ENCODE measurements at places on chromosomes 7 and 10. TPM values are rescaled to one million over a fixed set of nuclear protein-coding genes. Genes with fewer than 3 reads are reported as not detected.

DNA sequence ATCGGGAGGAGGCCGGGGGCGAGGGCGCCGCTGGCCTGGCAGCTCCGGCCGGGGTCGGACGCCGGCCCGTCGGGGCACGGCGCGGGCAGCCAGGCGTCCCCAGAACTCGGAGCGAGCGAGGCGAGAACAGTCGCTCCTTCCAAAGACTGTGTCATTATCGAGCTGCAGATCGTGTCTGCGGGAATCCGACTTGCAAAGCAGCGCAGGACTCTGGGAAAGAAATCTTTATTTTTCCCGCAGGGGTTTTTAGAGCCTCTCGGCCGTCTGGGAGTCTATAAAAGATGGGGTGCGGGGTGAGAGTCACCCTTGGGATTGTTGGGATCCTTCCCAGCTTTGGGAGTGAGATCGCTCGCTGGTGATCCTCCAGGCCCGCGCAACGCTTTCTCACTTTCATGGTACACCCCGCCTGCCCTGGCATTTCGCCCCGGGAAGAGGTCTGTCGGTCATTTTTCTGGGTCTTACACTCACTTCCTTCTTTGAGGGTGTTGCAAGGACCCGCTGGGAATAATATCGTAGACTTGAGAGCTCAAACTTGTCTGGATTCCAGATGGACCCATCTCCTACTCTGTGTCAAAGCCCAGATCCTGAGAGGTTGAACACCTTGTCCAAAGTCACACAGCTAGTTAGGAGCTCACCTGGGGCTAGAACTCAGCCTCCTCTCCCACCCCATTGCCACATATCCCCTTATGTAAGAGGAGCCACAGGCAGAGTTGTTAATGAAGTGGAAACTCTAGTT is 1.0 kb downstream of the UBTD1 start:
- H3K27ac ChIP-seq, result peak overlapping the region; percentile 27
- DNase-seq, result no peak
- peaks cover 32% of the 10 kb centered on the region for H3K4me1 ChIP-seq
- H3K27me3 ChIP-seq, result peaks cover 29% of the 10 kb centered on the region
- H3K36me3 ChIP-seq, result no peaks in the 10 kb centered on the region

- no peak for DNase-seq
- peak overlapping the region; percentile 8 for H3K4me3 ChIP-seq
- H3K4me1 ChIP-seq, result peaks cover 22% of the 10 kb centered on the region
- peaks cover 60% of the 10 kb centered on the region for H3K36me3 ChIP-seq
- peak overlapping the region; percentile 91 for H3K27ac ChIP-seq
- H3K27me3 ChIP-seq, result no peaks in the 10 kb centered on the region
Observed at GRCh38 chr7:16667355-16667754, 21.4 kb downstream of the BZW2 start.

GRCh38 chr7:123784263-123784662 is 35.5 kb upstream of the WASL start:
- H3K27me3 ChIP-seq, result no peaks in the 10 kb centered on the region
- H3K4me1 ChIP-seq, result no peaks in the 10 kb centered on the region
- H3K27ac ChIP-seq, result no peak overlapping the region
- H3K4me3 ChIP-seq, result no peak overlapping the region
- no peak for DNase-seq

GRCh38 chr7:40220421-40220911 is 85.7 kb downstream of the SUGCT start:
- peaks cover 4% of the 10 kb centered on the region for H3K4me1 ChIP-seq
- H3K4me3 ChIP-seq, result no peak overlapping the region
- no peak overlapping the region for H3K27ac ChIP-seq

DNA sequence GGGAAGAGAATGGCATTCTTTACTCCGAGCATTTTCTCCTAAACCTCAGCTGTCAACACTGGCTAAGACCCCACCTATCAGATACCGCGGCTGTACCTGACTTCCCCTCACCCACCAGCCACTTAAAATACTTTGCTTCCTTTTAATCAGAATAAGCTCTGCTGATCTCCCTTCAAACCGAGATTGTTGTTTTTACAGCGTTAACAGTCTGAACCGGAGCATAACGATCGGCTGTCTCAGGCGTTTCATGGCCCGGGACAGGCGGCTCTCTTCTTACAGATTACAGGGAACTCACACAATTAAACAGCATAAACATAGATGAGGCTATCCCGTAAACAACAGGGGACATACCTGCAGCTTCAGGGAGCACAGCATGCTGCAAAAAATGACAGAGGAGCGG is 174.3 kb upstream of the RNF32 start:
- H3K27me3 ChIP-seq, result peaks cover 15% of the 10 kb centered on the region
- peak overlapping the region; percentile 26 for H3K4me3 ChIP-seq
- H3K4me1 ChIP-seq, result peaks cover 5% of the 10 kb centered on the region

GRCh38 chr7:77802557-77803405 is 4.2 kb downstream of the PHTF2 start:
- peaks cover 20% of the 10 kb centered on the region for H3K36me3 ChIP-seq
- H3K27me3 ChIP-seq, result no peaks in the 10 kb centered on the region
- H3K27ac ChIP-seq, result no peak overlapping the region
- no peak for DNase-seq

DNA sequence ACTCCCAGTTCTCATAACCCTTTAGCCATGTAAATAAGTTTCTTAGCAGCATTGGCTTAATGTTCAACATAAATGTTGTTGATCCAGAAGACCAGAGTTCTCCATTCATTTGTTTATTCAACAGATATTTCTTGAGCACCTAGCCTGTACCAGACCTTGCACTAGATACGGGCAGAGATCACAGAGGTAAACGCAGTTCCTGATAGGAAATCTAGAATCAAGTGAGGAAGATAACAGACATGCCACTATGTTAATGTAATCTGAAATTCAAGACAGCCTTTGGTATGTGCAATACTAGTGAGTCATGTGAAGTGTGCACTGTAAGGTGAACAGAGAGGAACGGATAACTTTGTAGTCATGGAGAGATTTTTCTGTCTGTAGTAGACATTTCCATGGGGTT is 3.0 kb downstream of the BUB3 start:
- peaks cover 47% of the 10 kb centered on the region for H3K36me3 ChIP-seq
- peaks cover 29% of the 10 kb centered on the region for H3K4me1 ChIP-seq
- H3K4me3 ChIP-seq, result no peak overlapping the region
- peaks cover 19% of the 10 kb centered on the region for H3K27me3 ChIP-seq
- no peak for DNase-seq

DNA sequence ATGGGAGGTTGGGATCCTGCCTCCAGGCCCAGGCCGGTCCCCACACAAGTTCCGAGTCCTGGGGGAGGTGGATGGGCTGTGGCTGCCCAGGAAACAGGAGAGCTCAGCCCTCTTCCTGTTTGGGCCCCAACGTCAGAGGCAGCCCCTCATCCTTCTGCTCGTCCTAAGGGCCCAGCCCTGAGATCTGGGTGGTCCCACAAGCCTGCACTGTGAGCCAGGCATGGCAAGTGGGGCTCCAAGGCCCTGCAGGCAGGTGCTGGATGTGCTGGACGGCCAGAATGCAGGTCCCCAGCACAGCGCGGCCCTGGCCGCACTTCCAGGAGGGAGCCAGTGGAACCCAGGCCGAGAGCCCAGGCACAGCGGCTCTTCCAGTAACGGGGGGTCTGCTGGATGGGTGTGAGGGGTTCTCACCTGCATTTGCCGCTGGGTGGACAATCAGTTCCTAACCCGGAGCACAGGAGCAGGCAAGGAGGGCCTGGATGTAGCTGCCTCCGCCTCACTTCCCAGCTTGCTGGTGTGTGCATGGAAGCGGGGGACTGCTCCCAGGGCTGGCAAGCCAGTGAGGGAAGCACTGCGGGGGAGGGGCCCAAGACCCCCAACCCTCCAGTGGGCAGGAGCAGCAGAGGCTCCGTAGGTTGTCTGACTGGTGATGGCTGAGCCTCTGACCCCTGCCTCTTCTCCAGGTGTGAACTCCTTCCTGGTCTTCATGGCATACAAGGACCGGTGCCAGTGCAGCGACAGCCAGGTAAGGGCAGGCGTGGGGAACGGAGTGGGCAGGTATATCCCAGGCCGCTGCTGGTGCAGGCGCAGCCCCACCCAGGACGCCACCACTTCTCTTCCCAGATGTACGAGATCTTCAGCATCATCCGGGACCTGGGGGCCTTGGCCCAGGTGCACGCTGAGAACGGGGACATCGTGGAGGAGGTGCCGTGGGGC is 9.7 kb downstream of the DPYSL4 start:
- H3K27me3 ChIP-seq, result no peaks in the 10 kb centered on the region
- H3K4me3 ChIP-seq, result no peak overlapping the region
- no peak overlapping the region for H3K27ac ChIP-seq
- no peaks in the 10 kb centered on the region for H3K36me3 ChIP-seq
- no peak for DNase-seq

DNA sequence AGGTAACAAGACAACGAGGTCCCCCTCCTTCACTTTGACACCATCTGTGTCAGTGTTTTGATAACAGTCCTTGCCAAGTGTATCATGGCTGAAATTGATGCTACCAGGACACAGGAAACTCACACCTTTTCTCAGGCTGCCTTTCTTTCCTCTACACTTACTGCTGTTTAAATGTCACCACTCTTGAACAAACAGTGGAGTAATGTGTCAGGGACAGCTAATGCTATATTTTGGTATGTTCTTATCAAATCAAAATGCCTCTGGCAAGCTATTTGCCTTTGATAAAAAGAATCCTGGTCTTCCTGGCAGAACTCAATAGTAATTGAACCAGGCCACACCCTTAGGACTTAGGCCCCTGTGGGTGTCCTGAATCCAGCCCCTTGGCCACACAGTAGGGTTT is 692.9 kb downstream of the LRMDA start:
- no peak overlapping the region for H3K27ac ChIP-seq
- H3K27me3 ChIP-seq, result peaks cover 70% of the 10 kb centered on the region
- DNase-seq, result no peak
- H3K36me3 ChIP-seq, result no peaks in the 10 kb centered on the region
- H3K4me1 ChIP-seq, result peaks cover 23% of the 10 kb centered on the region

- H3K36me3 ChIP-seq, result no peaks in the 10 kb centered on the region
- H3K27ac ChIP-seq, result no peak overlapping the region
- no peaks in the 10 kb centered on the region for H3K4me1 ChIP-seq
- H3K4me3 ChIP-seq, result no peak overlapping the region
Observed at GRCh38 chr7:136925556-136925955, 57.1 kb downstream of the CHRM2 start.

DNA sequence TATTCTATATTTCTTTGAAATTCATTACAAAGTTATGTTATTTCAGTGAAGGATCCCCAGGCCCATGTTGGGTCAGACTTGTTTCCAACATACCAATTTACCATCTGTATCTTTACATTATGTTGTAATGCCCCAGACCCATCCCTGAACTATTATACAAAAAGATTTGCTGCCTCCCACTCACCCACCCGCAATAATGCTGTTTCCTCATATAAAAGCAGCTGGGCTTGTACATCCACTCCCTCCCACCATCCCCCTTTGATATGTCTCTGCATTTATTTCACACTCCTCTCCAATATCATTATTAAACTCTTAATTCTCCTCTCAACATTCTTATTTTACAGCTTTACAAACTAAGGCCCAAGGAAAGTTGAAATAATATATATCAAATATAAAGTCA is 153.7 kb downstream of the DOCK4 start:
- peaks cover 27% of the 10 kb centered on the region for H3K4me1 ChIP-seq
- no peak for DNase-seq
- no peaks in the 10 kb centered on the region for H3K36me3 ChIP-seq
- no peak overlapping the region for H3K27ac ChIP-seq
- H3K27me3 ChIP-seq, result no peaks in the 10 kb centered on the region
- H3K4me3 ChIP-seq, result no peak overlapping the region

- no peak overlapping the region for H3K27ac ChIP-seq
- no peaks in the 10 kb centered on the region for H3K36me3 ChIP-seq
- no peaks in the 10 kb centered on the region for H3K27me3 ChIP-seq
- no peak for DNase-seq
Observed at GRCh38 chr10:24883176-24883575, 69.2 kb downstream of the PRTFDC1 start.

- DNase-seq, result no peak
- no peak overlapping the region for H3K27ac ChIP-seq
- H3K36me3 ChIP-seq, result no peaks in the 10 kb centered on the region
- H3K27me3 ChIP-seq, result no peaks in the 10 kb centered on the region
- no peaks in the 10 kb centered on the region for H3K4me1 ChIP-seq
Observed at GRCh38 chr10:84026821-84027257, 112.5 kb upstream of the GHITM start.

DNA sequence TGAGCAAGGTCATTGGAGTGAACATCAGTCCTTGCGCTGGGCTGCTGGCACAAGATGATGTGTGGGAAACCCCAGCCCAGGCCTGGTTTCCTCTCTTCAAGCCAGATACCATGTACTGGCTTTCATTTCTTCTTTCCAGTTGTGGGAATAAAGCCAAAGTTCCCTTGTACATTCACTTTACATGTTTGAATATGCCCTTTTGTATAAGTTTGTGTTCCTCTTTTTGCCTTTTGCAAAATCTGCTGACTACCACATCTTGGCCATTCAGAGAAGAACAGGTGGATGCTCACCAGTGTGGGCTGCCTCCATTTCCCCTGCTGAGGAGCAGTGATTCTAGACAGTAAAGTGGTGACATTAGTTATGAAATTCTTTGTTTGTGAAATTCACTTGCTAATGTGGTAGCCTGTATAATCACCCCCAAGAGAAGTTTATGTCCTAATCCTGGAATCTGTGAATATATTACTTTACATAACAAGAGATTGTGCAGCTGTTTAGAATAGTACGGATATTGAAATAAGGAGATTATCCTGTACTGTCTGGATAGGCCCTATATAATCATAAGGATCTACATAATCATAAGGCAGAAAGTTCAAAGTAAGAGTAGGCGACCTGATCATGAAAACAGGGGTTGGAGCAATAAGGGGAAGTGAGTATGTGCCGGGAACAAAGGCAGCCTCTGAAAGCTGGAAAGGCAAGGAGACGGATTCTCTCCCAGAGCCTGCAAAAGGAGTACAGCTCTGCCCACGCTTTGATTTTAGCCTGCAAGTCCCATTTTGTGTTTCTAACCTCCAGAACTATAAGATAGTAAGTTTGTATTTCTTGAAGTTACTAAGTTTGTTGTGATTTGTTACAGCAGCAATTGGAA is 18.8 kb upstream of the AOAH start:
- no peak overlapping the region for H3K27ac ChIP-seq
- no peak for DNase-seq
- no peaks in the 10 kb centered on the region for H3K36me3 ChIP-seq
- no peaks in the 10 kb centered on the region for H3K27me3 ChIP-seq
- H3K4me1 ChIP-seq, result peaks cover 7% of the 10 kb centered on the region

DNA sequence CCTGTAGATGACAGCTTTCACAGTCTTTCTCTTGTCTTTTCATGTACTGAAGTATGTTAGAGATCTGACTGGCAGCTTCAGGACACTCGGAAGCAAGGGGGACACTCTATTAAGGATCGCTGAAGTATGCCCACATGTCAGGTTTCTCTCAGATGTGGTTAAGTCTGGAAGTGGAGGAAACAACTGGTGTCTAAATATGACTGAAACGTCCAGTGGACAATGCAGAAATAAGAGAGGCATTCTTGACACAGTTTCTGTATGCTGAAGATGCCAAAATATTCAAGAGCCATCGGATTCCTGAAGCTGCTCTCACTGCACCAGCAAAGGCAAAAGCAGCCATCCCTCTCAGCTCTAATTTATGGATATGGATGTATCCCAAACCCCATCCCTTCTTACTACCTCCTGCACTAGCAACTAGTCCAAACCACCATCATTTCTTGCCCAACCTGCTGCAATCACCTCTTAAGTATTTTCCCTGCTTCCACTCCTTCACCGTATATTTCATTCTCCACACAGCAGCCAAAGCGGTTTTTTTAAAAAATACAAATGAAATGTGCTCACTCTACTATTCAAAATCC is 113.4 kb downstream of the REEP3 start:
- H3K27me3 ChIP-seq, result no peaks in the 10 kb centered on the region
- H3K36me3 ChIP-seq, result no peaks in the 10 kb centered on the region
- H3K4me3 ChIP-seq, result no peak overlapping the region
- DNase-seq, result no peak
- H3K27ac ChIP-seq, result peak overlapping the region; percentile 75
- peaks cover under 1% of the 10 kb centered on the region for H3K4me1 ChIP-seq

Gene BET1
- 25.9 TPM for total RNA-seq

Gene CEP55
- 7.4 TPM for total RNA-seq

Gene HYAL4
- 0.21 TPM for total RNA-seq

Gene CNPY1
- not detected for total RNA-seq

Gene SLC13A1
- total RNA-seq, result 0.07 TPM

Gene ZCWPW1
- total RNA-seq, result 2.7 TPM

Gene PSD
- total RNA-seq, result 7.8 TPM

Gene ABCB1
- total RNA-seq, result 31.3 TPM
